T-helper 22 cell (primary cell): ENCODE measurements at places on chromosomes 11 and 22.

- no peak for DNase-seq
Observed at GRCh38 chr11:119115484-119116234, 5.7 kb upstream of the HINFP start.

GRCh38 chr11:7579361-7579791, 65.6 kb downstream of the PPFIBP2 start:
- no peak for DNase-seq

DNA sequence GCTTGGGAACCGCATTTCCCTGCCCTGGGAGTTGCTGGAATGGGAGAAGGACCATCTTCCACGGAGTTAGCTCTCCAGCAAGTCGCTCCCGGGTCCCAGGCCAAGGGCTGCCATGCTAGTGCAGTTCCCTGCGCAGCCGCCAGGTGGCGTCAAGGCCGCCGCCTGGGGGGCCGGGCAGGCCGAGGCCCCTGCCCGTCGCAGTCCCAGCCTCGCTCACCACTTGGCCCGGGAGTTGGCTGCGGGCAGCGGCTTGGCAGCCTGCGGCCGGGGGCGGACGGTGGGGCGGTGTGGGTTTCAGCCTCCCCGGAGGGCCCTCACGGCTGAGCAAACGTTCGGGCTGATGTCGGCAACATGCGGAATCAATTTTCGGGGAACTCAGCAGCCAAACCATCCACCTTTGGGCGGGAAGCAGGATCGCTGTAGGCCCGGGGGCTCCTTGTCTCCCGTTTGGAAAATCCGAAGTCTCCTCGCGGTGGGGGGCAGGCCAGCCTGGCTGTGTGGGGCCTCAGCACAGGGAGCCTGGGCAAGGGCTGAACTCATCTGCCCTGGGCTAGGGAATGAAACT, 415.1 kb downstream of the SOX6 start:
- DNase-seq, result no peak

- no peak for DNase-seq
Observed at GRCh38 chr11:102534261-102534872, 3.8 kb upstream of the MMP7 start.

GRCh38 chr11:86816251-86816726, 15.9 kb downstream of the PRSS23 start:
- no peak for DNase-seq

DNA sequence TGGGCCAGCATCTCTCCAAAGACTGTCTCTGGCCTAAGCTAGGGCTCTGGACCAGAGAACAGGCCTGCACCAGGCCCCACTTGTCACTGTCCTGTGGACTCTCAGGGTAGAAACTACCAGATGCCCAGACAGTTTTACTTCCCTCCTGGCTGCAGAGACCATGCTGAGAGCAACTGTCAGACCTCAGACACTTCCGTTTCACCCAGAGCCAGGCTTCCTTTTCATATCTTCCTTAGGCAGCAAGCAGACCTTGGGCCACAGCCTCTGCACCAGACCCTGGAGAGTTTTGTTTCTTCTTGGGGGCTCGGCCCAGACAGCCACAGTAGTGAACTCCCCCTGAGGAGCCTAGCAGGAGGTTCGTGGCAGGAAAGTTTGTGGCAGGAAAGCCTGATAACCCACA, 12.1 kb upstream of the FCHSD2 start:
- DNase-seq, result no peak

DNA sequence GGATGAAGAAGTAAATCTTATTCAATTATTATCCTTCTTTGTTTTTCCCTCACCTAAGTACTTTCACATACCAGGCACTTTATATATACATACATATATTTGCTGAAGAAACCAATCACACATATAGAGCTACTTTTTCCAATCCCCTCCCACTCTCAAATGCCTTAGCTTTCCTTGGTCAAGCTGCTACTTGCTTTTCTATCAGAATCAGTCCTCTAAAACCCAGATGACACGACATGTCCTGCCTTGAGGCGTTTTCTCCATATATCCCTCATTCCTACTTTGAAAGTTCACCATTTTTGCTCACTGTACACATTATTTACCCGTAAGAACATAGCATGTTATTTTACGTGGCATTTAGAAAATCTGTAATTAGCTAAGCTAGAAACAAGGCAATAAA, 5.4 kb downstream of the RAB38 start:
- DNase-seq, result no peak

GRCh38 chr22:19957445-19957844, 15.8 kb upstream of the TXNRD2 start:
- DNase-seq, result no peak

- DNase-seq, result no peak
Observed at GRCh38 chr11:71281204-71281603, 28.8 kb upstream of the SHANK2 start.
